HFFc6 (cell line): ENCODE measurements at places on chromosomes 3 and 15.

DNA sequence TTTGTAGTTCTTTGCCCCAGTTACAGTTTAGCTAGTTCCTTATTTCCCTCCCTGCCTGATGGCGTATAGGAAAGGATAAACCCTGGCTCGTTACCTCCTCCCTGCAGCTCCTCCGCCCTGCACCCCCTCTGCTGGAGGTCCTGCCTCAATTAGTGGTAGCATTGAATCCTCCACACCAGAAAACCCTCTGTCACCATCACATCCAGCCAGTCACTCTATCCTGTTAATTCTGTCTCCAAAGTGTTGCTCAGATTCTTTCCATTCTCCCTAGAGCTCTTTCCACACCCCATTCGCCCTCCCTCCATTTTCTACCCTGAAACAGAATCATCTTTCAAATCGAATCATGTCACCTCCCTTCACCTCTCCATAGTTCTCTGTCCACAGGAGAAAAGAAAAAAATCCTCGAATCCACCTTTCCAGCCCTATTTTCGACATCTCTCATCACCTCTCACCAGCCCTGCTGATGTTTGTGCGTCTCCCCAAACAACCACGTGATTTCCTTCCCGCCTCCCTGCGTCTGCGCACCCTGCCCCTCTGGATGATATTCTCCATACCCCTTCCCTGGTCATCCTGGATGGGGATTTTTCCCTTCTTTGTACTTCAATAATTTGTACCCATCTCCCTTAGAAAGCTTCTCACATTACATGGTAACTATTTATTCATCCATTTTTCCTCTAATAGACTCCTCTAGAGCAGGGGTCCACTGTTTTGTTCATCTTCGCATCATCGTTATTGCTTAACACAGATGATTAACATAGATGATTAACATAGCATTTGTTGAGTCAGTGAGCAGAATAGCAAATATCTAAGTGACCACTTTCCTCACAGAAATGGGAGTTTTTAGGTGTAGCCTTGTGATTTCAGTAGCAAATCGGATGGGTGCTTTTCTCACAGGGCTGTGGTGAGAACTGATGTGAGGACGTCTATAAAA lies 37.1 kb downstream of the MAP3K13 start:
- H3K4me1 ChIP-seq, result peaks cover 10% of the 10 kb centered on the region
- H3K27ac ChIP-seq, result no peak overlapping the region
- DNase-seq, result peak; percentile 5
- H3K27me3 ChIP-seq, result peaks cover 3% of the 10 kb centered on the region; the same call in 1 of the 2 replicates

DNA sequence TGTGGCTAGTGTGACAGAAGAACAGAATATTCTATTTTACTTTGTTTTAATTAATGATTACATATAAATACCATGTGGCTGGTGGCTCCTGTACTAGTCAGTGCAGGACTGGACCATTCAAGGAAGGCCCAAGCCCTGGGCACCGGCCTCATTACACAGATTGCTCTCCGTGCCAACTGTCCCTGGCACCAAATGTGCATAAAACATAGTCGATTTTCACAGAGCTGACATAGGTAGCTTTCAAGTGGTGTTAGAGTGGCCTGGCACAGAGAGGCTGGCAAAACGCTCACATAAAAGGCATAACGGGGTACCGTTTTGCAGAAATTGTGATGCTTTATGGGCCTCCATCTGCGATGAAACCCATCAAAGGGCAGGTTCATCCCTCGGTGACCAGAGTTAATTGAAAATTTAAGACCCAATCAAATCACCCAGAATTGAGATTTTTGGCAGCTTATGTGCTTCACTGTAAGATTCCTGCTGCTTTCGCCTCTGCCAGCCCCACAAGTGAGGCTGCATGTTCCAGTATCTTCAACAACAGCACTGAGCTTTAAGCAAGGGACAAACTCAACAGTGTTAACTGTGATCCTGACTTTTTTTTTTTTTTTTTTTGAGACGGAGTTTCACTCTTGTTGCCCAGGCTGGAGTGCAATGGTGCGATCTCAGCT lies 25.9 kb downstream of the RFTN1 start:
- no peak overlapping the region for H3K4me3 ChIP-seq
- no peak overlapping the region for H3K27ac ChIP-seq
- DNase-seq, result no peak
- H3K36me3 ChIP-seq, result peaks cover 49% of the 10 kb centered on the region
- peaks cover 45% of the 10 kb centered on the region for H3K4me1 ChIP-seq

- DNase-seq, result no peak
- H3K36me3 ChIP-seq, result no peaks in the 10 kb centered on the region
- no peak overlapping the region for H3K4me3 ChIP-seq
- H3K27me3 ChIP-seq, result 0 out of 2 replicates have a peak, but pooled peaks cover 3% of the 10 kb centered on the region
- H3K27ac ChIP-seq, result no peak overlapping the region
These were observed 151.6 kb downstream of the SLCO3A1 start for GRCh38 chr15:92005154-92005553.

GRCh38 chr3:165159760-165160421 lies 36.3 kb downstream of the SLITRK3 start:
- no peaks in the 10 kb centered on the region for H3K4me1 ChIP-seq
- no peak overlapping the region for H3K27ac ChIP-seq

DNA sequence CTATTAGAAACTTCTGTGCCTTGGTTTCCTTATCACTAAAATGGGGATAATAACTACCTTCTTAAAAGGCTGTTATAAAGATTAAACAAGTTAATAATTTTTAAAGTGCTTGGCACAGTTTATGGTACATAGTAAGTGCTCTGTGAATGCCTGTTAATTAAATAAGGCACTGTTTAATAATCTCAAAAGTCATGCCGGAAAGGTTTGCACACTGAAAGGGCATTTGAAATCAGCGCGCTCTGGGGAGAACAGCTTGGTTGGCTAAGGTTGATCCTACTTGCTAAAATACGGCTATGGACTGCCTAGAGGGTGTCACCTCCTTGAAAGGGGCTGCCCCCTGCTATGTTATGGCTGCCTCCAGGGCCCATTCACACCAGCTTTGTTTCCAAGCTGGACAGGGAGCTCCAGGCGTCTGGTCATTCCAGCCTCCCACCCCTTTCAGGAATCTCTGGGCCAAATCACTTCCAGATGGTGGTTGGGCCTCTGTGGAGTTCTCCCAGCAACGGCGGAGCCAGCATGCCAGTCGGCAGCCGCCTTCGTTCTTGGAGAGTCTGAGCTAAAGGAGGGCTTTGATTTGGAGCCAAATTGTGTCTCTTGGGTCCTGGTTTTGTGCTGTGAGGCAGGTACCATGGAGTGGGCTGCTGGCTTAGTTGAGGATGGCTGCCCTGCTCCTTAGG lies 5.9 kb downstream of the FLNB start:
- peaks cover 13% of the 10 kb centered on the region; the same call in 1 of the 2 replicates for H3K36me3 ChIP-seq
- H3K4me1 ChIP-seq, result peaks cover 86% of the 10 kb centered on the region
- H3K4me3 ChIP-seq, result peak overlapping the region; percentile 74
- H3K27me3 ChIP-seq, result peaks cover 3% of the 10 kb centered on the region; the same call in 1 of the 2 replicates

DNA sequence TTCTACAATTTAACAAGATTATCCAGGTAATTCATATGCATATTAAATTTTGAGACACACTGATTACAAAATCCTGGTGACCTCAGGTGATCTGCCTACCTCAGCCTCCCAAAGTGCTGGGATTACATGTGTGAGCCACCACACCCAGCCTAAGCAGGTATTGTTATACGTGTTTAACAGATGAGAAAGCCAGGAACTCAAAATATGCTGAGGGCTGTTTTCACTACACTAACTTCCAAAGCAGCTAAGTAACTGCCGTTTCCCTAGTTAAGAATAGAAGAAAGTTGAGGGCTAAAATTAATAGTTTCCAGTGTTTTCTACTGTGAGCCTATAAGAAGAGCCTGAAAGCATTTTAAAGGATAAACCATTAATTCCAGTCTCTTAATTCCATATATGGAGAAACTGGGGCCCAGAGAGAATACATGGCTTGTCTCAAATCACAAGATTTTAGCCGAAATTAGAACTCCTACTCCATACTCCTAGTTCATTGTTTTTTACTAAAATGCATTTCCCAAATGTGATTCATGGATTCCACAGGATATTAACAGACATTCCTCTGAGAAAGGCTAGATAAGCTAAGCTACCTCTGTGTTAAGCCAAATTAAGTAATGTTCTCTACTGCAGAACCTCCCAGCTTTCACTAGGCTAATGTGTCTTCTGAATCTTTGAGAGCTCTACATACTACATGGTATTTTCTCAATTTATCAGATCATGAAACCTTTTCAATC lies 17.0 kb upstream of the AVEN start:
- H3K27me3 ChIP-seq, result peaks cover 3% of the 10 kb centered on the region
- peak overlapping the region; percentile 83 for H3K27ac ChIP-seq
- H3K4me1 ChIP-seq, result peaks cover 29% of the 10 kb centered on the region
- DNase-seq, result peak; percentile 69
- peaks cover 17% of the 10 kb centered on the region for H3K36me3 ChIP-seq

DNA sequence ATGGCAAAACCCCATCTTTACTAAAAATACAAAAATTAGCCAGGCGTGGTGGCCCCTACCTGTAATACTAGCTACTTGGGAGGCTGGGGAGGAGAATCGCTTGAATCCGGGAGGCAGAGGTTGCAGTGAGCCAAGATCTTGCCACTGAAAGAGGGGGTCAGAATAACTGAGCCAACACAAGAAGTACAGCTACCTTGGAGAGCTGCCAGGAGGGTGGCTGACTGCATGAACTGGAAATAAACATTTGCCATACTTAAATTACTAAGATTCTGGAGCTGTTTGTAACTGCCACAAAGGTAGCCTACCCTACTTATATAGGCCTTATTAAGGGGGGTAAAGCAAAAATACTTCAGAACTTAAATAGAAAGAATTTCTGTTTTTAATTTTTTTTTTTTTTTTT lies 15.4 kb upstream of the PIK3CB start:
- no peak overlapping the region for H3K27ac ChIP-seq
- H3K4me3 ChIP-seq, result no peak overlapping the region
- H3K4me1 ChIP-seq, result no peaks in the 10 kb centered on the region
- H3K27me3 ChIP-seq, result peaks cover 4% of the 10 kb centered on the region
- no peaks in the 10 kb centered on the region for H3K36me3 ChIP-seq

- no peak for DNase-seq
- H3K4me3 ChIP-seq, result no peak overlapping the region
- H3K36me3 ChIP-seq, result no peaks in the 10 kb centered on the region
- no peaks in the 10 kb centered on the region for H3K4me1 ChIP-seq
- H3K27ac ChIP-seq, result no peak overlapping the region
- no peaks in the 10 kb centered on the region for H3K27me3 ChIP-seq
These were observed 1.7 kb upstream of the RBP2 start for GRCh38 chr3:139477710-139478640.

DNA sequence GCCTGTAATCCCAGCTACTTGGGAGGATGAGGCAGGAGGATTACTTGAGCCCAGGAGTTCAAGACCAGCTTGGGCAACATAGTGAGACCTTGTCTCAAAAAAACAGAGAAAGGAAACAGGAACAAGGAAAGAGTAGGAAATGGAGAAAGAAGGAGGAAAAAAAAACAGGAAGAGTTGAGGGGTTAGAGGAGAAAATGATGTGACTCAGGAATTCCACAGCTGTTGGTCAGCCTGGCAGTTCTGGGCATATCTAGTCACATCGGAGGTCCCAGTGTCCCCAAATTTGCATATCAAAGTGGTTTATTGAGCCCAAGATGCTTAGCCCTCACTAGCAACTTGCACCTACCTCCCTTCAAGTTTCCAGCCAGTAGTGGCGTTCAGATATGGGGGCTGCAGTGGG lies 18.8 kb upstream of the JMJD7 start:
- H3K27me3 ChIP-seq, result peaks cover 1% of the 10 kb centered on the region
- H3K36me3 ChIP-seq, result peaks cover 5% of the 10 kb centered on the region; the same call in 1 of the 2 replicates
- H3K27ac ChIP-seq, result peak overlapping the region; percentile 69
- H3K4me1 ChIP-seq, result peaks cover 43% of the 10 kb centered on the region
- H3K4me3 ChIP-seq, result no peak overlapping the region; the same call in 1 of the 2 replicates
- no peak for DNase-seq
